ENCODE measurements at places on chromosomes 11 and 22.
A peak's percentile ranks its signal among the peaks of the same experiment; 100 is the strongest.

DNA sequence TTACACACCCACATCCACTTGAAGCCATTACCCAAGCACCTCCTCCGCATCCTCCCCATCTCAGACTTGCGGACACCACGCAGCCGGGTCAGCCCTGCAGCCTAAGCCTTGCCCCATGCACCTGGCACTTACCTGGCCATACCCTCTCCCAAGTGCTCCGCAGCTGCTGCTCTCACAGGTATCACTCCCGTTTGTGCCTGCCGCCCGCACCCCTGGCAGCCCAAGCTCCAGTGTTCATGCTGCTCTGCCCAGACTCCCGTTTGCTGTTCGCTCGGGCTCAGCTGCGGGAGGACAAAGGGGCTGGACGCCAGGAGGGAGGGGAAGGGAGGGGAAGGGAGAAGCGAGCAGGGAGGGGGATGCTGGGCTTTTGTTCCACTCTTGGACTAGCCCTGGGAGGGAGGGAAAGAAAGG lies at the start of gene KLHL35:
Gene KLHL35 (minus strand): TSS at position 293 of the 411 bp plus-strand sequence. CDS start 2,574 bp downstream, outside the sequence.
- no peak for DNase-seq

DNA sequence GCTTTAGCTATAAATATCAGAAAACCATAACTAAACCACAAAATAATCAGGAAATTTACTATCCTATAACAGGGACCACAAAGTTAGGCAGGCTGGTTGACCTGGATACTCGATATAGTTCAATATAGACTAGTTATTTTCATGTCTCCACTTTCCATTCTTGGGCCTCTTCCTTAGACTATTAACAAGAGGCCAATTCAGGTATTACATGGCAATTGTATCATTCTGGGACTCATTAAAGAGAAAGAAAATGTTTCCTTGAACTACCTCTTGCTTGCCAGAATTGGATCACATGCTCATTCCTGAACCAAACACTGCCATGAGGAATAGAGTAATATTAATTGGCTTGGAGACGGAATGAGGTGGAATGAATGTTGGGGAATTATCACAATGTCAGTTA lies 76.0 kb downstream of the EIF3M start:
- DNase-seq, result no peak

DNA sequence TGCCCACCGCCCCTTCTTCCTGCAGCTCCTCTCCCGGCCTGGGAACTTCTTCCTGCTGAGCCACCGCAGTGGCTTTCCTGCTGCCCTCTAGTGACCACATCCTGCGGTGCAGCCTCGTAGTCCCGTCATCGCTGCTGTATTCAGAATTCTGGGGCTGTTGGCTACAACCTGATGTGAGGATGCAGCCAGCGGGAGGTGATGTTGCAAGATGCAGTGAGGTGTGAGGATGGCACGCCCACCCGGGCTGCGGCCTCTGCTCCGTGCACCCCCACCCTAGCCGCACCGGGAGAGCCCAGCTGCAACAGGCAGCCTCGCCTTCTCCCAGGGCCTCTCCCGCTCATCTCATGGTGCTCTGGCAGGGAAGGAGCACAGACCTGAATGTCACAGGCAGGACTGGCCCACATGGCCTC lies 10.1 kb downstream of the CHST1 start:
- DNase-seq, result peak; percentile 85

DNA sequence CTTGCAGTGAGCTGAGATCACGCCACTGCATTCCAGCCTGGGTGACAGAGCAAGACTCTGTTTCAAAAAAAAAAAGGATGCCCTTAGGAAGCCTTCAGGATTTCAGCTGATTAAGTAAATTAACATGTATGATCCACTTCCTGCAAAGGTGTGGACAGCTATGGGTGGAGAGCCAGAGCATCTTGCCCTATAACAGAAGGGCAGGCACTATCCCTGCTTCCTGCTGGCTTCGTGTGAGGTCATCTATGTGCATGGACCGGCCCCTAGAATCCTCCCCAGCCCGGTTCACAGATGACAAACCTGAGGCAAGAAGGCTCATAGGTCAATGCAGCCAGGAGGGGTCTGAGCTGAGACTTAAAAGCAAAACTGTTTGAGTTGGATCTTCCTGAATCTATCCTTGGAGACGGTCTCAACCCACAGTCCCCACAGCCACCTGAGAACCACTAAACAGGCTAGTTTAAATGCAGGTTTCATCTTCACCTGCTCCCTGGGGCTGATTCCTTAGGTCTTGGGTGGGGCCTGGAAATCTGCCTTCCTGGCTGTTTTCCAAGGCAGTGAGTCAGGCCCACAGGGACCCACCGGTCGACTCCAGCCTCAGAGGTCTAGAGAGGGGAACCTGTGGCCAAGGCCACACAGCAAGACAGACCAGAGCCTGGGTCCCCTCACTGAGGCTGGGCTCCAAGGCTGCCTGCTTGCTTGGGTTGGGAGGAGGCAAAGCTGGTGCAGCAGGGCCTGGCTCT lies 55.2 kb upstream of the MPEG1 start:
- DNase-seq, result no peak

DNA sequence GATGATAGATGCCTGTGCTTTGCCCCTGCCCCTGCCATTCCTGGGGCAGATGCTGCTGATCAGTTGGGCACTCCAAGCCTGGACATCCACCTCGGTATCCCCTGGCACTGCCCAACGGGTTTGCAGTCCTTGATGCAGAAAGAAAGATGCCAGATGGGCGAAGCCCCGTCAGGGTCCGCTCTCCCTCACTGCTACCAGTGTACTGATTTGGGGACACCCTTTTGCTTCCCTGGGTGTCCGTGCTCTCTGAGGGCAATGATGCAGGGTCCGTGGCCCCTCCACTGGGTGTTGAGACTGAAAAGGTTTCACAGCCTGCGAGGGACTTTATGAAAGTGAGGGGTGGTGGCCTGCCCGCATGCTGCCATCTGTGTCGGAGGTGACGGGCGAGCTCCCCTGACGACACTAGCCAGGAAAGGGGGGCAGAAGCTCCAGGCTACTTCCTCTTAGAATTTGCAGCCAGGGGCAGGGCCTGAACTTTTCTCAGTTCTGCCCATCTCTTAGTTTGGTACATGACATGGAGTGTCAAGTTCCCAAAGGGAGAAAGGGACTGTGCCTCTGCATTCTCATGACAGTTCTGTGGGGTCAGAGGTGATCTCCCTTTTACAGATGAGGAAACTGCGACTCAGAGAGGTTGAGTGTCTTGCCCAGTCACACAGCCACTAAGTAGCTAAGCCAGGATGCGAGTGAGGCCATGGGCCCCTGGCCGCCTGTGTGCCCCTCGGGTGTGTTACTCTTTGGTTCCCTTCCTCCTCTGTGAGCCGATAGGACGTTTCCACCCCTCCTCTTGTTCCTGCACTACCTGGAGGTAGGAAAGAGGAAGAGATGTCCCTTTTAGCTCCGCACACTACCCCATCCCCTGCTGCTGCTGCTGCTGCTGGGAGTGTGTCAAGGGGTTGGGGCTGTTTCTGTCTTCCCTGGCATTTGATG lies 96.6 kb downstream of the BCR start:
- DNase-seq, result no peak

GRCh38 chr22:38300946-38301345 lies 16.3 kb downstream of the CSNK1E start:
- DNase-seq, result no peak

- no peak for DNase-seq
Measured at GRCh38 chr22:29914991-29915533, 32.1 kb downstream of the MTMR3 start.

- no peak for DNase-seq
Measured at GRCh38 chr11:76175783-76176182, 30.5 kb downstream of the WNT11 start.

- DNase-seq, result no peak
Measured at GRCh38 chr22:35589756-35590093, 27.4 kb downstream of the MB start.

DNA sequence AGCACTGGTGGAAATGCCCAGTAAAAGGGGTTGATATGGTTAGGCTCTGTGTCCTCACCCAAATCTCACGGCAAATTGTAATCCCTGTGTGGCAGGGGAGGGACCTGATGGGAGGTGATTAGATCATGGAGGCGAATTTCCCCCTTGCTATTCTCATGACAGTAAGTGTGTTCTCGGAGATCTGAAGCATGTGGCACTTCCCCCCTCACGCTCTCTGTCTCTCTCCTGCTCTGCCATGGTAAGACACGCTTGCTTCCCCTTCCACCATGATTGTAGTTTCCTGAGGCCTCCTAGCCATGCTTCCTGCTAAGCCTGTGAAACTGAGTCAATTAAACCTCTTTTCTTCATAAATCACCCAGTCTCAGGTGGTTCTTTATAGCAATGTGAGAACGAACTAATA lies 37.4 kb downstream of the PACSIN2 start:
- DNase-seq, result no peak

DNA sequence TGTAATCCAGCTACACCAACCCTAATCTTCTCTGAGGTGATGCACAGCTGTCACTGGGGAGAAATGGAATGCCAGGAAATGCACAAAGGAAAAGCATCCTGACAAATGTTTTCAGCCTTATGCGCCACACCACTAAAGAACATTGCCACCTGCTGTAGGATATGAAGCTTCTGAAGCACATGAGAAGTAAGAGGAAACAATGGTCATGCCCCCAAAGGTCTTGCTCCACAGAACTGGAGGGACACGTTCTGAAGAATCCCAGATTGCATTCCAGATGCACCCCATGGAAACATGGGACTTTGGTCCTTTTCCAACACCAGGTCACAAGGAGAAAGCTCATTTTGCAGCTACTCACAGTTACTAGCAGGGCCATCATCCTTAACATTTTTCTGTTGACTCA lies 48.7 kb upstream of the ZBED5 start:
- DNase-seq, result no peak

GRCh38 chr11:124894606-124895430 lies 2.8 kb downstream of the ROBO4 start:
- no peak for DNase-seq

- no peak for DNase-seq
Measured at GRCh38 chr22:48053973-48054372, 1291.5 kb downstream of the TBC1D22A start.

- no peak for DNase-seq
Measured at GRCh38 chr22:28123989-28124766, 205.1 kb upstream of the PITPNB start.

DNA sequence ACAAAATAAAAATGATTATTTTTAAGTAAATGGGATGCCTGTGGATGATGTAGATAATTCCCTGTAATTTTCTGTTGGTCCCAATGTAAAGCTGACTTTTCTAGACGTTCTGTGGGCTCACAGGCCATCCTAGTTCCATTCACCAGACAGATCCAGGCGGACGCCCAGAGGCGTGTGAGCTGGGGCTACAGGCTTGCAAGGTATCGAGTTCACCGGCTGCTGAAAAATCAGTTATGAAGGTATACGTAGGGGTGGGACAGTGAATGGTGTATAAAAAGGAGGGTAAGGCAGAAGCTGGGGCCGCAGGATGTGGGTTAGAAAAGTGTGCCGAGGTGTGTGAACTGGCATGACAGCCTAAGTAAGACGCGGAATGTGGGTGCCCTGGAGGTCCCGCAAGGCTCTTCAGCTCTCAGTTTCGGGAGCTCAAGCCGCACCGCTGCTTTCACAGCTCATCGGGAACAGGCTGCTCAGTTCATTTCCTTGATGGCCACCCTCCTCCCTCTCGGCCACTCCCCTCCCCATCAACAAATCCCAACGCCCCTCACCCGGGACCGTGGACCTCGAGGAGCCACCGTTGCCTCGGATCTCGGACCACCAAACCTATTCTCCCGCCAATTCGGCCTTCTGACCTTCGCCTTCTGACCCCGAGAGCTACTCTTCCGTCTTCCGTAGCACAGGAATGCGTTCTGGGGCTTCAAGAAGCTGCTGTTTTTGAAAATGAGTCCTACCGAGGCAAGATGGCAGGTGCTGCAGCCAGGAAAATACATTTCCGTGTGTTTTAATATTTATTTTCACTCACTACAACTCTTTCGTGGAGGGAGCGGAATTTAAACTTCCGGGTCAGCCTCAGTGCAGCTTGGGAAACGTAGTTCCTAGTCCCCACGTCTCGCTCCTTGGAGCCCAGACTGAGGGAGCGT lies at the start of gene XNDC1N:
Gene XNDC1N (minus strand): TSS at position 775 of the 917 bp plus-strand sequence. CDS start 5,241 bp downstream, outside the sequence.
- DNase-seq, result peak; percentile 44

Measured in GM19239 (cell line).